ENCODE measurements at places on chromosomes 12 and 14. TPM values are rescaled to one million over a fixed set of nuclear protein-coding genes. Genes with fewer than 3 reads are reported as not detected.

The IL26 gene
- total RNA-seq, result not detected

The ASPG gene
- 27.5 TPM for total RNA-seq

The CFAP54 gene
- total RNA-seq, result 0.22 TPM

The OVCH1 gene
- 0.24 TPM for total RNA-seq

The ZC3H10 gene
- 7.3 TPM for total RNA-seq

The B3GNT4 gene
- total RNA-seq, result not detected

The ACOT6 gene
- not detected for total RNA-seq

The PEX5 gene
- 30.9 TPM for total RNA-seq

The C1RL gene
- 14.4 TPM for total RNA-seq

The USP5 gene
- total RNA-seq, result 62.0 TPM

The TAC3 gene
- not detected for total RNA-seq

The TAS2R30 gene
- total RNA-seq, result 0.27 TPM

The SLC25A21 gene
- 0.76 TPM for total RNA-seq

GRCh38 chr12:100295764-100296555 is 29.0 kb downstream of the SCYL2 start:
- no peak for DNase-seq

GRCh38 chr14:86722612-86723253 is 1192.8 kb downstream of the FLRT2 start:
- no peak for DNase-seq

- DNase-seq, result peak; percentile 72
These were observed 65.4 kb downstream of the ACSM4 start for GRCh38 chr12:7369274-7369729.

- no peak for DNase-seq
These were observed 90.8 kb downstream of the EPS8 start for GRCh38 chr12:15698377-15698871.

DNA sequence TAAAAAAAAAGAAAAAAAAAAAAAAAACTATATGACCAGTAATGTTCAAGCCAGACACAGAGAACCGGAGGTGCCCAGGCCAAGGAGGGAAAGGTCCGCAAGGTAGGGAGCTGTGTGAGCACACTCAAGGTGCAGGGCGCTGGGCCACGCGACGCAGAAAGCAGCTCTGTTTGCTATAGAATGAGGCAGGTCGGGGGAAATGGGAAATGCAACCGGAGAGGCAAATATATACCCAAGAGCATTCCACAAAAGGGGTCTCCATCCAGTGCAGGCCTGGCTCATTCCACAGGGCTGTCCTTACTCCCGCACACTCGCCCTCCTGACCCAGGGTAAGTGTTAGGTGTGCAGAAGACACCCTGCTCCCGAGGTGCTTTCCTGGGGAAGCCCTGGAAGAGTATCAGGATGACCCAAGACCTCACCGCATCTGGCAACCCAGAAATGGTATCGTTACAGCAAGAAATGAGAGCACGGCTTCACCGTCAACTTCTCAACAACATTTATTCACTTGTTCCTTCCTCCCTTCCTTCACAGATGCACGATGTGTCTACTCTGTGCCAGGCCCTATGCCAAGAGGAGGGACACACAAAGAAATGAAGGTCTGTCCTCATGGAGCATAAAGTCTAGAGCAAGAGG is 86.4 kb downstream of the BCL11B start:
- no peak for DNase-seq

- DNase-seq, result no peak
These were observed 12.1 kb downstream of the ADCK1 start for GRCh38 chr14:77812028-77812427.

DNA sequence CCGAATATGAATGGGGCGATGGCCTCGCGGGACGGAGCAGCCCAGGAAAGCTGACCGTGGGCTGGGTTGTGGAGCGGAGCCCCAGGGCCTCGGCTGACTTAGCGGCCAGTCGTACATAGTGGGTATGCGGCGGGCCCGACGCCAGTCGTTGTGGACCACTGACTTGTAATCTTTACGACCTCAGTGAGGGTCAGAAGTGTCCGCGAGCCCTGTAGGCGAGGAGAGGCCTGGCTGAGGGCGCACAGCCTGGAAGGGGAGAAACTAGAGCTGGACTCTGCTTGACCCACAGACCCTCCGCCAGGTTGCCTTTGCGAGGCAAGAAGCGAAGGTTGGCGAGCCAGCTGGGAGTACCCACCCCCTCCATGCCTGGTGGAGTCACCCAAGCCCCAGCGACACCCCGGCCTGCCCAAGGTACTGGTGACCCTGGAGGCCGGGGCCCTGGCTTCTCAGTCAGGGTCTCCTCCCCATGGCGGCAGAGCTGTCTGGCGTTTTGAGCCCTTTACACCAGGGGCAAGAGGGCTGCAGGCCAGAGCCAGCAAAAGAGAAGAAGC is 15.6 kb upstream of the DYNC1H1 start:
- DNase-seq, result no peak

DNA sequence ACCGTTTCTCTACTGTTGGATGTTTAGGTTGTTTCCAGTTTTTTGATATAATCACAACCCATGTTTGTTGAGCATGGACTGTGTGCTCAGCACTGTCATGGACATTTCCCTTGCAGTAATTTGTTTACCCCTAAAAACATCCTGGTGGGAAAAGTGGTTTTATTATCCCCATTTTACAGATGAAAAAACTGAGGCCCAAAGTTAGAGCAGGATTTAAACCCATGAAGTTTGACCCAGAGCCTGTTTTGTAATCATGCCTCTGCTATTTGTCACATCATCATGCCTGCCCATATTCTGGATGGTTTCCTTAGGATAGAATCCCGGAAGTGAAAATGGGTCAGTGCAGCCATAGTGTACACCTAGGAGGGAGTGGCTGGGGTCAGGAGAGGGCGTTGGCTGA is 17.0 kb upstream of the LRP1-AS start:
- DNase-seq, result no peak

DNA sequence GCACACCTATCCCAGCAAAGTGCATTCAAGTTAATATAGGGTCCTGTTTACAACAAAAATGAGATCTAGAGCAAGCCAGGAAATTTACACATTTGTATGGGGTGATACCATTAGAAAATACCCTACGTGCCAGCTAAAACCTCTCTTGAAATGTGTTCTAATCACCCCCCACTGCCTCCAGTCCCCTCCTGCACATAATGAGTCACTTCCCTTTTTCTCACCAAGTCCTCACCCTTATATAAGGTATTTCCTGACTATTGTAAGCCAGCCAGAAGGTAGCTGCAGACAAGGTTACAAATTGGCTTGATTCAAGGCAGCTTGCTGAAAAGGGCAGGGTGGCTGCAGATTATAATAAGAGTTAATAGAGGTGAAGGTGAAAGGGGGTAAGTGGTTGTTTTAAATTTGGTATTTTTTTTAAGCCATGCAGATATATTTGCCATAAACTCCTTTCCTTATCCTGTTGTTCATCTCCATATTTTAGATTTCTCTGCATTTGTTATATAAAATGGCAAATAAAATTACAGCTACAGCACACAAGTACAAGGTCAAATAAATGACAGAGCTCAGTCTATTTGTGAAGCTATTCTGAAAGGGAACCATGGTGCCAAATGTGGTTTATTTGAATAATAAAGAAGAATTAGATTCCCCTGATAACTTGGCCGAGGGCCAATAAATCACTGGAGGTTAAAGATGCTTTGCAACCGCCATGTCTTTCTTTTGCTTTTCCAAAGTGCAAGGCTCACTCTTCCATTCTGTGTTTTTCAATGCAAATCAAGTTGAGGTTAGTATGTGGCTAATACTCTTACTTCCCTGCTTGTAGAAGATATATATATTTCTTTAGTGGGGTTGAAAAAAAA is 385.9 kb downstream of the EGLN3 start:
- DNase-seq, result no peak

GRCh38 chr14:56333359-56334292 is 215.4 kb downstream of the PELI2 start:
- no peak for DNase-seq

- DNase-seq, result no peak
These were observed 80.9 kb downstream of the WSCD2 start for GRCh38 chr12:108210001-108210400.

DNA sequence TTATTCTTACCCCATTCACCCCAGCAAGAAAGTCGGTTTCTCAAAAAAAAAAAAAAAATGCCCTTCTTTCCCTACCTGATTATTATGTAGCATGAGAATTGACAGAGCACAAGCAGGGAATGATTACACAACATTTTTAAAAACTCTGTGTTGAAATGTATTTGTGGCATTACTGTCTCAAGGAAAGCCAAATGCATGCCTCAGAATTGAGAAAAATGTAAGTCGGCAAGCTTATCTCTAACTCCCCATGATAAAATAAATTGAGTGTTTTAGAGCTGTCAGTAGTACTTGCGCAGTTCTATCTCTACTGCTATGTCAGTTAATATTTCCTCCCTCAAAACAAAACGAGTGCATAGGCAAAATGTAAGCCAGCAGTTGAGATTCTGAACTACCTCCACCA is 25.7 kb downstream of the ANO4 start:
- DNase-seq, result no peak

GRCh38 chr14:96320605-96321004 is 42.5 kb downstream of the ATG2B start:
- no peak for DNase-seq

- no peak for DNase-seq
These were observed 32.8 kb downstream of the SH2B3 start for GRCh38 chr12:111438481-111438880.

- no peak for DNase-seq
These were observed 2.1 kb downstream of the TDP1 start for GRCh38 chr14:89957791-89958190.

- no peak for DNase-seq
These were observed 469.8 kb downstream of the PCNX1 start for GRCh38 chr14:71377099-71377498.

- no peak for DNase-seq
These were observed 89.3 kb upstream of the TTC7B start for GRCh38 chr14:90905531-90905930.

DNA sequence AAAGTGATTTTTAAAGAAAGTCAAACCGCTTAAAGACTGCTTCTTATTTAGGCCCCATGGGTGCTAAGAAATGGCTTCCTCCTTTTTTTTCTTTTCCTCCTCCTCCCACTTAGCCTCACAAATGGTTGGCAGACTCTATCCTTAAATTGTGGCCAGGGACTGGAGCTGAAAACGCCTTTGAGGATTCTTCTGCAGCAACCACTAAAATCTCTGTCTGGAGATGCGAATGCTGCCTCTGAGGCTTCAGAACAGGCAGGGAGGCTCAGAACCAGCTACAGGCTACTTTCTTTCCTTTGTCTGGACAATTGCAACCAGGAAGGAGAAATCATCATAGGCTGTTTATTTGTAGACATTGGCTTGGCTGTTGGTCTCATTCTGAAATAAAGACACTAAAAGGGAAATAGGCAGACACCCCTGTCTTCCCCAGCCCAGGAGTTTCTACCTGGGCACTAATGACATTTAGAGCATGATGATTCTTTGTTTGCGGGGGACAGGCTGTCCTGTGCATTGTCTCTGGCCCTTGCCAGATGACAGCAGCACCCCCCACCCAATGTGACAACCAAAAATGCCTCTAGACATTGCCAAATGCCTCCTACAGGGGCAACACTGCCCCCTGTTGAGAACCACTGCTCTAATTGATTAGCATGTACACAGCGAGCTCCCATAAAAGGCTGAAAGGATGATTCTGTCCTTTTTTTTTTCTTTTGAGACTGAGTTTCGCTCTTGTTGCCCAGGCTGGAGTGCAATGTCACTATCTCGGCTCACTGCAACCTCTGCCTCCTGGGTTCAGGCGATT is 50.3 kb downstream of the MAP1LC3B2 start:
- DNase-seq, result no peak

GRCh38 chr12:124369827-124370378 is 75.0 kb downstream of the RFLNA start:
- DNase-seq, result peak; percentile 90

- no peak for DNase-seq
These were observed 729 bp upstream of the GAPDH start for GRCh38 chr12:6533653-6533922.

DNA sequence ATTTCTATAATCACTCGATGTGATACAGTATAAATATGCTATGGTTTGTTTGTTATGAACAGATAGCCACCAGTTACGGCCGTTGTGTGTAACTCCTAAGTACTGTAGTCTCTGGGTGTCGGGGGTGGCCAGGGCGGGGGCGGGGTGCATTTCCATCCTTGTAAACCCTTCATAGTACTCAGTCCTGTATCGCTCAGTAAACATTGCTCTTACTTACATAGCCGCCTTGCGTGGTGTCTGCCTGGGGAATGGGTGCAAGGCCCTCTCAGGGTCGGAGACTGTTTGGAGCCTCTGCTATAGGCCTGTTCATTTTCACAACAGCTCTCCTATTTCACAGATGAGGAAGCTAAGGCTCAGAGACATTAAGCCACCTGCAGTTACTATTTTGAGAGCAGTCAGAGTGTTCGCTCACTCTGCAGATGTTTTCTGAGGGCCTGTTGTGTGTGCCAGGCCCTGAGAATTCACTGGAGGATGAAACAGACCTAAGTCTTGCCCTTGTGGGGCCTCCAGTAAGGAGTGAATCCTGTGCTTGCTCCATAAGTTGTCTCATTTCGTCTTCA is 42.5 kb downstream of the JDP2 start:
- no peak for DNase-seq

- no peak for DNase-seq
These were observed 263.8 kb upstream of the DIO2 start for GRCh38 chr14:80475074-80475473.

GRCh38 chr12:133010657-133011297 is 24.6 kb downstream of the ZNF26 start:
- DNase-seq, result no peak

GRCh38 chr12:13440844-13441243 is 244.3 kb downstream of the EMP1 start:
- no peak for DNase-seq

- no peak for DNase-seq
These were observed 34.6 kb upstream of the TMX1 start for GRCh38 chr14:51205486-51205885.

DNA sequence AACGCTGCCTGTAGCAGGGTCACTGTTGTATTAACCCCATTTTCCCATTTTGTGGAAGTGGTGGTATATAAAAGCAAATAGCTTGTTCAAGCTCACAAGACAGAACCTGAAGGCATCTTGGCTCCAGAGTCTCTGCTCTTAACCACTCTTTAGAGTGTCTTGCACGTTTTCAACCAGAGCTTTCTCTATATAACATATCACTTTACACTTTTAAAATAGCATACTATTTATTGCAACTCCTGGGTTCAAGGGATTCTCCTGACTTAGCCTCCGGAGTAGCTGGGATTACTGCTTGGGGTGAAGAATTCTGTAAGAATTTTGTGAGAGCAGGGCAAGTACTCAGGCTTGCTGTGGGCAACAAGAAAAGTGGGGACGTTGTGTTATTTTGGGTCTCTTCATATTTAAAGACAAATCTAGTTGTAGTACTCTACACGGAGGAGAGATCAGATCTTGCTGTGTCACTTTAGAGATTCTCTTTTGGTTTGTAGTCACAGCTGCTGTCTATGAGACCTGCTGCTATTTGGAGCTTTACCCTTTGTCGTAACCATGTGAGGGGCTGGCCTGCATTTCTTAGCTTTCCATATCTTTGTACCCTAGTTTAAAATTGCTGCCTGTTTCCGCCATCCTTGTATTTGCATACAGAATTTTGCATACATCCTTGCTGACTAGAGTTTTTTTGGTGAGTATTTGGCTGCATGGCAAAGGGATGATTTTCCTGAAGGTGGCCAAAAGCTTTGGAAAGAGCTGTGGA is 40.7 kb downstream of the WDR20 start:
- DNase-seq, result no peak

GRCh38 chr12:79378496-79378895 is 312.3 kb downstream of the PAWR start:
- no peak for DNase-seq

Data from Right ventricle myocardium inferior (tissue), 1 donor.